PC-3 (cell line): ENCODE measurements at places on chromosomes 11 and 22.

DNA sequence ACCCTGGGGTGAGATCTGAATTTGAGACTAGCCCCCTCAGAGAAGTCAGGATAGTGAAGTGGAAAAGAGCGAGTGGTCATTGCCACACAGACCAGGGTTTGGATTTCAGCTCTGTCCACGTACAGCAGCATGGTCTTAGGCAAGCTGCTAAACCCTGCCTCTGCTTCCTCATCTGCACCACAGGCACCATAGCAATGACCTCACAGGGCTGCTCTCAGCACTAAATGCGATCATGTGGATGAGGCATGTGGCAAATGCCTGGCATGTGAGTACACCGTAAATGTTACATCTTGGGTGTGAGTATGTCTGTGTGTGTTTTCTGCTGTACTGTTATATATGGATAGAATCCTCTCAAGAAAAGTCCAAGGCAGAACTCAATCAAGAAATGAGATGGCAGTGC lies 15.8 kb downstream of the NAV2 start:
- no peak overlapping the region for H3K27ac ChIP-seq
- no peaks in the 10 kb centered on the region for H3K27me3 ChIP-seq
- peaks cover 32% of the 10 kb centered on the region for H3K4me1 ChIP-seq

- H3K27ac ChIP-seq, result no peak overlapping the region
- no peak overlapping the region for H3K4me3 ChIP-seq
- no peaks in the 10 kb centered on the region for H3K4me1 ChIP-seq
- DNase-seq, result no peak
- H3K27me3 ChIP-seq, result peaks cover 12% of the 10 kb centered on the region; the same call in 1 of the 2 replicates
These were observed 2.5 kb upstream of the IGLL5 start for GRCh38 chr22:22884888-22885840.

- no peaks in the 10 kb centered on the region for H3K4me1 ChIP-seq
- H3K27me3 ChIP-seq, result no peaks in the 10 kb centered on the region
- H3K4me3 ChIP-seq, result no peak overlapping the region
- no peak for DNase-seq
- H3K36me3 ChIP-seq, result no peaks in the 10 kb centered on the region
- H3K27ac ChIP-seq, result no peak overlapping the region
These were observed 1464.8 kb downstream of the BRD1 start for GRCh38 chr22:48362721-48363404.

- no peaks in the 10 kb centered on the region for H3K4me1 ChIP-seq
- H3K4me3 ChIP-seq, result no peak overlapping the region
- no peak overlapping the region for H3K27ac ChIP-seq
- DNase-seq, result no peak
- H3K27me3 ChIP-seq, result no peaks in the 10 kb centered on the region
- H3K36me3 ChIP-seq, result no peaks in the 10 kb centered on the region
These were observed 49.7 kb downstream of the ATG16L2 start for GRCh38 chr11:72863916-72864315.
